DMS79 (cell line): ENCODE measurements at places on chromosomes 13 and 19.

GRCh38 chr13:86810361-86810760 lies 860.8 kb upstream of the SLITRK5 start:
- no peak for DNase-seq

DNA sequence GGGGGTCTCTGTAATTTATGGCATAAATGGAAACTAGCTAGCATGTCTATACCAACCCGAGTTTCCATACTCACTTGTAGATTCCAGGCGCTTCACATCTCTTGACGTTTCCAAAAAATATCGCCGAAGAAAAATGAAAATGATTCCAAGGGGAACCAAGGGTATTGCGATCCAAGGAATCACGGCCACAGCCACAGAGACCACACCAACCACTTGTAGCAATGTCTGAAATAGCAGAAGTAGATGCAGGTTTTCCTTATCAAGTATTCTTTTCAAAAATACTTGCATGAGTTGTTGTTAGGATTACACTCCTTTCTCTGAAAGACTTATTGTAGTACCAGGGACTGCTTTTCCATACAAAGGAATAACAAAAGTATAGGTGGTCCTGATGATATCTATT lies 218.2 kb downstream of the ABCC4 start:
- no peak for DNase-seq

GRCh38 chr19:7480970-7481255 lies 7.9 kb downstream of the PEX11G start:
- DNase-seq: no peak

GRCh38 chr13:104310861-104311260 lies 1244.6 kb upstream of the SLC10A2 start:
- DNase-seq: no peak

DNA sequence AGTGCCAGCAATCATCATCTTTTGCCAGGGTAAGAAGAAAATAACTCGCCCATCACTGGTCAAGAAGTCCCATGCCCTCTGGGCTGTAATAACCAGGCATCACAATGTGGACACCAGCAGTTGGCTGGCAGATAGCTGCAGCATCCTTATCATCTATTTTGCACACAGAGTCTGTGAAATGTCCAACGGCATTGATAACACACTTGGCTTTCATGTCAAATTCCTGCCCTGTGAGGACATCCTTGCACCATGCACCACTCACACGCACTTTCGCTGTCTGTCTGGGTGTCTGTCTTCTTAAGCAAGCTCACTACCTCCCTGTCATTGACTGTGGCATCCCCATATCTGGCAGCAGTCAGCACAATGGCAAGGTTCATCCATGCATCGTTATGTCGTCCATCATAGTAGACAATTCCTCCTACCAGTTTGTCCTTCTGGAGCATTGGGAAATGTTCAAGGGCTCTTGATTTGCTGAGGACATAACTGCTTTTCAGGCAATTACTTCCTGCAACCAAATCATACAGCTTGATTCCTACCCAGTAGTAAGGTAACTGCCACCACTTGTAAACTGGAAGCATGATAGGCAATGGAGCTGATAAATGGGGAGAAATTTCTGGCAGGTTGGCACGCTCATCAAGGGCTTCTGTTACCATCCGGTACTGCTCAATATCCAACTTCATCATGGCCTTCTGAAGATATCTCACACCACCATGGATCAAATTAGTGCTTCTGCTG lies 6.8 kb upstream of the ZSCAN5A start:
- no peak for DNase-seq

DNA sequence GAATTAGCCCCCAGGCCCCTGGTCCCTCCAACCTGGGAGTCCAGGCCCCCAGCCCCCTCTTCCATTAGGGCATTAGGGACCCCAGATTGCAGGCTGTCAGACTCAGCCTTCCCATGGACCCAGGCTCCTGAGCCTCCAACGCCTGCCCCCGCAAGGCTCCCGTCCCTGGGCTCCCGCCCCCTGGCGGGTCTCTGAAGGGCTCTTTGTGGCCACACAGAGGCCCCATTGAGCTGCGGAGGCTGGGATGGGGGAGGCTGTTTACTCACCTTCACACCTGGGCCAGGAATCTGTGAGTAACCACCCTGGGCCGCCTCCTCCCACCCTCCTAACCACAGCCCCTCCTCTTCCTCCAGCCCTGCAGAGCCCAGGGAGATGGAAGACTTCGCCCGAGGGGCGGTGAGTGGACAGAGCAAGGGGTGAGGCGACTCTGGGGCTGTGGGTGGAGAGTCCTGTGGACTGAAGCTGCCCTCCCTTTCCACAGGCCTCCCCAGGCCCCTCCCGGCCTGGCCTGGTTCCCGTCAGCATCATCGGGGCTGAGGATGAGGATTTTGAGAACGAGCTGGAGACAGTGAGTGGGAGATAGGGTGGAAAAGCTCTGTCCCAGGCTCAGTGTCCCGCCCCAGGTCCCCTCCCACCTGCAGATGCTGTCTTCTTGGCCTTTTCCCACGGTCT lies 4.9 kb downstream of the ARHGEF1 start:
- peak; percentile 76 for DNase-seq

DNA sequence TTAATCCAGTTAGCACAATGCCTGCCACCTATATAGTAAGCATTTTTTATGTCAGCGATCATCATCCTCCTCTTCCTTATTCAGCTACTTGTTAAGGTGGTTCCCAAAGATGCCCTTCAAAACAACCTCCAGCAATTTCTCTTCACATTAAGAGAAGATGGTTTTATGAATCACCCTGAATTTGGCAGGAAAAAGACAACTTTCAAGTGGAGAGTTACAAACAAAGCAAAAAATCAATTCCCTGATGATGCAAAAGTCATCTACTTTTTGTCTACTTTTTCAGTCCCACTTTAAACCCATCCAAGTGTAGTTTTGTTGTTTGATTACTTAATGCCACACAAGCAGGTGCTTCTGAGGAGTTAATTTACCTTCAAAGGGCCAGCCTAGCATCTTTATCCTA lies 139.1 kb upstream of the SERP2 start:
- no peak for DNase-seq

- no peak for DNase-seq
These were observed 9.1 kb downstream of the PCDH17 start for GRCh38 chr13:57640607-57641006.

- DNase-seq: no peak
These were observed 583 bp upstream of the LDLR start for GRCh38 chr19:11088506-11089253.

GRCh38 chr19:47315125-47315821 lies 5.6 kb downstream of the C5AR1 start:
- DNase-seq: no peak

GRCh38 chr19:45567609-45568008 lies 17.0 kb downstream of the OPA3 start:
- DNase-seq: no peak

DNA sequence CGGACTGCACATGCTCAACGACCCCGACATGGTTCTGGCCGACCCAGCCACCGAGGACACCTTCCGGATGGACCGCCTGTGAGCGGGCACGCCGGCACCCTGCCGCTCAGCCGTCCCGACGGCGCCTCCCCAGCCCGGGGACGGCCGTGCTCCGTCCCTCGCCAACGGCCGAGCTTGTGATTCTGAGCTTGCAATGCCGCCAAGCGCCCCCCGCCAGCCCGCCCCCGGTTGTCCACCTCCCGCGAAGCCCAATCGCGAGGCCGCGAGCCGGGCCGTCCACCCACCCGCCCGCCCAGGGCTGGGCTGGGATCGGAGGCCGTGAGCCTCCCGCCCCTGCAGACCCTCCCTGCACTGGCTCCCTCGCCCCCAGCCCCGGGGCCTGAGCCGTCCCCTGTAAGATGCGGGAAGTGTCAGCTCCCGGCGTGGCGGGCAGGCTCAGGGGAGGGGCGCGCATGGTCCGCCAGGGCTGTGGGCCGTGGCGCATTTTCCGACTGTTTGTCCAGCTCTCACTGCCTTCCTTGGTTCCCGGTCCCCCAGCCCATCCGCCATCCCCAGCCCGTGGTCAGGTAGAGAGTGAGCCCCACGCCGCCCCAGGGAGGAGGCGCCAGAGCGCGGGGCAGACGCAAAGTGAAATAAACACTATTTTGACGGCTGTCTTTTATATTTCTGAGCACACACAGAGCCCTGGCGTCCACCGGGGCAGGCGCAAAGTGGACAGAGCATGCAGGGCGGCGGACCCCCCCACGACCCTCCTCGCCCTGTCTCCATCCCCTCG lies 13.6 kb downstream of the COMP start:
- DNase-seq: no peak

DNA sequence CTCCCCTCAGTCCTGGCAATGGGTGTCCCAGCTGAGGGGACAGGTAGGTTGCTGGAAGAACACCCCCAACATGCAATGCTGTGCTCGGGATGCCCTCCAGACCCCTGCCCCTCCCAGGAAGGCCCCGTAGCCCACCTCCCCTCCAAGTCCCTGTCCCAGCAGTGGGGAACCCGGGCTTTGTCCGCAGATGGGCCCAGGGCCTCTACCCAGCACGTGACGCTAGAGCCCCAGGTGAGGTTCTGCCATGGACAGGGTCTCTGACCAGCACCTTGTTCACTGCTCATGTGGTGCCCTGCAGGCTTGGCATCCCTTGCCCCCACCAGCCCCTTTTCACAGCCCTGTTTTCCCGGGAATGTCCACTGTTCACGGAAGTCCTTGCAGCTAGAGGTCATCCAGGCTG lies 220.0 kb upstream of the SGCG start:
- DNase-seq: no peak

GRCh38 chr13:61531383-61532065 lies 115.9 kb upstream of the PCDH20 start:
- DNase-seq: no peak
